CD4-positive, alpha-beta T cell (primary cell): ENCODE measurements at places on chromosomes 1 and 21. TPM values are rescaled to one million over a fixed set of nuclear protein-coding genes. Genes with fewer than 3 reads are reported as not detected.
A peak's percentile ranks its signal among the peaks of the same experiment; 100 is the strongest.

Gene COL6A1
- 8.0 TPM for total RNA-seq

GRCh38 chr1:228000836-228001563 is 5.8 kb upstream of the WNT3A start:
- peak; percentile 17 for DNase-seq
- no peak overlapping the region for H3K27ac ChIP-seq
- H3K4me3 ChIP-seq, result no peak overlapping the region

- peaks cover 25% of the 10 kb centered on the region for H3K4me1 ChIP-seq
- H3K27me3 ChIP-seq, result no peaks in the 10 kb centered on the region
- H3K36me3 ChIP-seq, result no peaks in the 10 kb centered on the region
- DNase-seq, result no peak
- no peak overlapping the region for H3K27ac ChIP-seq
These were observed 156.9 kb upstream of the COL6A1 start for GRCh38 chr21:45824546-45825215.

GRCh38 chr21:17802572-17802971 is 16.6 kb downstream of the C21orf91 start:
- H3K4me1 ChIP-seq, result peaks cover 17% of the 10 kb centered on the region
- DNase-seq, result no peak
- no peak overlapping the region for H3K4me3 ChIP-seq
- peaks cover 29% of the 10 kb centered on the region for H3K36me3 ChIP-seq

GRCh38 chr1:62585469-62586155 is 11.7 kb upstream of the ANGPTL3 start:
- no peak overlapping the region for H3K27ac ChIP-seq
- H3K4me1 ChIP-seq, result no peaks in the 10 kb centered on the region

Gene C1orf94
- total RNA-seq, result not detected

DNA sequence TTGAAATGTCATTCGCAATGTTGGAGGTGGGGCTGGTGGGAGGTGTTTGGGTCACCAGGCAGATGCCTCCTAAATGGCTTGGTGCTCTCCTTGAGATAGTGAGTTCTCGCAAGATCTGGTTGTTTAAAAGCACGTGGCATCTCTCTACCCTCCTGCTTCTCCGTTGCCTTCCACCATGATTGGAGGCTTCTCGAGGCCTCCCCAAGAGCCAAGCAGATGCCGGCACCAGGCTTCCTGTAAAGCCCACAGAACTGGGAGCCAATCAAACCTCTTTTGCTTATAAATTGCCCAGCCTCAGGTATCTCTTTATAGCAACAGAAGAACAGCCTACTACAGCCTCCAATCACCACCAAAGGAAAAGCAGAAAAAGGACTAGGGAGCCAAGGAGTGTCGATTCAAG is 80.5 kb downstream of the PDE9A start:
- no peak for DNase-seq
- H3K4me3 ChIP-seq, result no peak overlapping the region
- peaks cover 2% of the 10 kb centered on the region for H3K36me3 ChIP-seq
- no peaks in the 10 kb centered on the region for H3K27me3 ChIP-seq
- H3K27ac ChIP-seq, result no peak overlapping the region
- H3K4me1 ChIP-seq, result peaks cover 50% of the 10 kb centered on the region

Gene NR1I3
- not detected for total RNA-seq

- H3K36me3 ChIP-seq, result no peaks in the 10 kb centered on the region
- no peaks in the 10 kb centered on the region for H3K4me1 ChIP-seq
- no peak for DNase-seq
These were observed 1.3 kb downstream of the SLC9C2 start for GRCh38 chr1:173601588-173601987.
